Tongue (tissue), 3 donors: ENCODE measurements at places on chromosomes 7 and 10.

DNA sequence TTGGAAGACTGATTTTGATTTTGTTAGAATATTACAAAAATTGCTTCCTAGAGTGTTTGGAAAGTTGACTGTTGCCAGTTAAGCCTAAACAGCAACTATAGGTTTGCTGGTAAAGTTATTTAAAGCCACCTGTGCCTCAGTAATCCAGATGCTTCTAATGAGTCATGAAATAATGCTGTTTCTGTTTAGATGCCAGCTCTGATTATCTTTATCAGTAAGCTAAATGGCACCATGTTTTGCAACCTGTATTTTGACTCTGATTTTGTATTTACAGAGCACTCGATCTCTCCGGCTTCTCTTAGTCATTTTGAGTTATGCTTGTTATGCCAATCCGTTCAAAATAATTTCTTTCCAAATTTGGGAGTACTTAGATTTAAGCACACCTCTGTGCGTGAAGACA lies 366.1 kb downstream of the EXOC4 start:
- DNase-seq: no peak

DNA sequence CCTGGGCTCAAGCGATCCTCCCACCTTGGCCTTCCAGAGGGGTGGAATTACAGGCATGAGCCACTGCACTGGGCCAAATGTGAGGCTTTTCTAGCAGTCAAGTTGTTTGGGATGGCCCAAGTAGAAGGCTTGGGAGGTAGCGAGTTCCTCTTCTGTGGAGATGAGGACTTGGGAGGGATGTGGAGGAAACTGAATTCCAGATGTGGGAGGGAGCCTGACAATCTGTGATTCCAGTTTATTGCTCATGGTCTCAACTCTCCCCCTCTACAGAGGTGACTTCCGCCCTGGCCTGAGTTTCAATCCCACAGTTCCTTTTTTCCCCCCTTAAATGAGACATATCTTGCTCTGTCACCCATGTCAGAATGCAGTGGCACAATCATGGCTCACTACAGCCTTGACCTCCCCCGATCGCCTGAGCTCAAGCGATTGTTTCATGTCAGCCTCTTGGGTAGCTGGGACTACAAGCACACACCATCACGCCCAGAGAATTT lies 3.4 kb downstream of the STYXL1 start:
- DNase-seq: no peak

GRCh38 chr7:119931230-119931824 lies 341.6 kb upstream of the KCND2 start:
- no peak for DNase-seq

GRCh38 chr10:124172181-124172916 lies 79.0 kb upstream of the CHST15 start:
- peak; percentile 95 for DNase-seq

DNA sequence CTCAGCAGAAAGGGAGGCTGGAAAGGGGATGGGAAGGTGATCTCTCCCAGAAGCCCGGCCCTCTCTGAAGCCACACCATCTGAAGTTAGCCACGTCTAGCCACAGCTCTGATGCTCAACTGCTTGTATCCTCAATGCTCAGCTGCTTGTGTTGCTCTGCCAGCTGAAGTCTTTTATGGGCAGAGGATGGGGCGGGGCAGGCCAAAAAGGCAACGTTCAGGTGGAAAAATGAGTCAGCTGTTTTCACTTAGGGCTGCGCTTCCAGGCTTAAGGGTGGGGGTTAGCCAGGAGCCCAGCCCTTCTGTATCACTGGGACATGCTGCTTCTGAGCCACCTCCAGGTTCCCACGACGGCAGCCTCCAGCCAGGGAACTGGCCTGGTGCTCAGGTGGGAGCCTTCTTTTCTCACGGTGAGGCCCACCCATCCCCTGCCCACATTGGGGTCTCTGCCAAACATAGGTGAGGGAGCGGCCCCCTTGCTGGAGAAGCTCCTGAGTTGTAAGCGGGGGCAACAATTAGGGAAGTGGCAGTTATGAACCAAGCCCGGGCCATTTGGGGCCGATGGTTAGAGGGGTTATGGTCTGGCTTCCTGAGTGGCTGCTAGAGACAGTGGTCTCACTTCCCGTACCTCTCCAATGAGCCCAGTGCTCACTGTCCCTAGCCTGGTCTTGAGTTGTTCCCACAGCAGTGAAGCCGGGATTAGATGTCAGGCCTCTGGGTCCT lies 44.9 kb upstream of the CNPY1 start:
- DNase-seq: no peak

DNA sequence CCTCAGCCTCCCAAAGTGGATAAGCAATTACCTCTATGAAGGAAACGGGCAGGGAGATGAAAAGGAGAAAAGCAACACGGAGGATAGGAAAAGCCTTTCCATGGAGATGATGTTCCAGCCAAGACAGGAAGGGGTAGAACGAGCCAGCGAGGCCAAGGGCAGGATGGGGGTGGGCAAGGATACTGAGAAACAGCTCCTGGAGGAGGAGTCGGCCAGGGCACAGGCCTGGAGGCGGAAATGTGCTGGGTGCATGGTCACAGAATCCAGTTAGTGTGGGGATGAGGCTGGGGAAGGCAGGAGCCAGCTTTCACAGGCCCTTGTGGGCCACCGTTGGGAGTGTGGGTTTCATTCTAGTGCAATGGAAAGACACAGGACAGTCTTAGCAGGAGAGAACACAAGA lies 162.6 kb downstream of the JAZF1 start:
- DNase-seq: no peak

DNA sequence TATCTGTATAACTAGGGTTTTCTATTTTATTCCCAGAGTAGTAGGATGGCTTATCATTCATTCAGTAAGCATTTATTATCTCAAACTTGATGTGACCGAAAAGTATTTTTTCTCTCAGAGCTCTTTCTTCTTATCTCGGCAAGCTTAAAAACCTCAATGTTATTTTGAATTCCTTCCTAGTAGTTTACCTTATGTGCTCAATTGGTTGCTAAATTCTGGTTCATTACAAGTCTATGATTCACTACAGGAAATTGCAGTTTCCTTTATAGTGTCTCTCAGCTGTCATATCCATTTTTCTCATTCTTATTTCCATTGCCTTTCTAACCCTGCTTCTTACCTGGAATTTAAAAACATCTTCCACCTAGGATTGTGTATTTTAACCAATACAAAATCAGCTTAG lies 12.6 kb upstream of the ICA1 start:
- no peak for DNase-seq

- DNase-seq: no peak
These were observed 50.4 kb downstream of the CALML3 start for GRCh38 chr10:5575144-5575481.

DNA sequence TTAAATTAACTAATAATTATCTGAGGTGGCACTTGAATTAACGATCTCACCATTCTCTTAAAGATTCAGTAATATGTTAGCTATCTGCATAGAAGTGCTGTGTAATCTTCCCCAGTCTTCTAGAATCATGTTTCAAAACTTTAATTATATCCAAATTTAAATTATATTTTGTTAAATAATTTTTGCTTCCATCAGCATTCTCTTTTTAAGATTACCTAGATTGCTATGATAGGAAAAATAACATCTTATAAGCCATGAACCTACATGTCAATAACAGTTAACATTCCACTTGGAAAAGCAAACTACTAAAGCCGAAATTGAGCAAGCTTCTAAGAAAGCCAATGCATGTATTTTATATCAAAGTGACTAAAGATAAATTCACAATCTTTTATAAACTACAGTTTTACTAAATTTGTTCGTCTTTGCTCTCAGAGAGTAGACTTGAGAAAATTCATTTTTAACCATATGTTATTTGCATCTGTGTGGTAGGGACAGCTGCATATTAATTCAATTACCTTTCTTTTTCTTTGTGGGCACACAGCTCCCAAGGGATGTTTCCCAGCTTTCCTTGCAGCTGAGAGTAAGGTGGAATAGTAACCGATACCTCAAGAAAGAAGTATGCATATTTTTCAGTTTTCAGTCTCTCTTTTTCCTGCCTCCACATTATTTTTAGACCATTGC lies 105.4 kb upstream of the ABCB5 start:
- DNase-seq: no peak

- DNase-seq: peak; percentile 5
These were observed 3.1 kb upstream of the ABCC2 start for GRCh38 chr10:99779335-99779734.

DNA sequence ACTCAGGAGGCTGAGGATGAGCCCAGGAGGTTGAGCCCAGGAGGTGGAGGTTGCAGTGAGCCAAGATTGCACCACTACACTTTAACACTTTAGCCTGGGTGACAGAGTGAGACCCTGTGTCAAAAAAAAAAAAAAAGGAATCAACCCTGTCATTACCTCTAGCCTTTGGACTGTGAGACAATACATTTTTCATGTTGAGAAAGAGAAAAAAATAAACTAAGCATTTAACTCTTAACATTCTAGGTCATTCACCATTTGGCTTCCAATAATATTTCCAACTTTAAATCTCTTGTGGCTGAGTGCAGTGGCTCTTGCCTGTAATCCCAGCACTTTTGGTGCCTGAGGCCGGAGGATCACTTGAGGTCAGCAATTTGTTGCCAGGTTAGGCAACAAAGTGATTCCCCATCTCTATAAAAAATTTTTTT lies 41.9 kb upstream of the TPST1 start:
- no peak for DNase-seq

GRCh38 chr10:50426485-50426884 lies 175.2 kb upstream of the ASAH2 start:
- DNase-seq: no peak

DNA sequence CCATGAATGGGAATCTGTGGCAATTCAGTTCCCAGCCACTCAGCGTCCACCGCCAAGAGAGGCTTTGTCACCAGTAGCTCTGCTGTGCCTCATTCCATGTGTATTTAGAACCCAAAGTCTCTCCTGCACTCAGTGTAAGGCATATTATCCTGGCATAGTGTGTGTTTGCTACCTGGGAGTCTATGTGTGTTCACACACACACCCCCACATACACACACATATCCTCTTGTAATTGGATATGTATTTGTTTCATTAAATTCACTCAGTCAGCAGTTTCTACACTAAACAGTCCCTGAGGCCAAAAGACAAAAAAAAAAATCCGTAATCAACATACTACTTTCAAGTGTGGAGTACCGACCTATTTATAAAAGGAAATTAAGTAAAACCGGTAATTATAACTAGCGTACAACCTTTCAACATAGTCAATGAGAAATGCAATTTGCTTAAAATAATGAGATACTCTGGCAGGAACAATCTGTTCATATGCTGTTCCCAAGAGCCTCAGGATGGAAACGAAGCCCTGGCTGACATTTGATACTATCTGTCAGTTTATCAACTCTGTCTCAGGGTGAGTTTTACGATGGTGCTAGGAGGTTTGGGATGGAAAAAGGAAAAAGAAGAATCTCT lies 425.8 kb upstream of the CELF2 start:
- DNase-seq: no peak
